ENCODE measurements at places on chromosomes 2 and 18. TPM values are rescaled to one million over a fixed set of nuclear protein-coding genes. Genes with fewer than 3 reads are reported as not detected.
A peak's percentile ranks its signal among the peaks of the same experiment; 100 is the strongest.

DNA sequence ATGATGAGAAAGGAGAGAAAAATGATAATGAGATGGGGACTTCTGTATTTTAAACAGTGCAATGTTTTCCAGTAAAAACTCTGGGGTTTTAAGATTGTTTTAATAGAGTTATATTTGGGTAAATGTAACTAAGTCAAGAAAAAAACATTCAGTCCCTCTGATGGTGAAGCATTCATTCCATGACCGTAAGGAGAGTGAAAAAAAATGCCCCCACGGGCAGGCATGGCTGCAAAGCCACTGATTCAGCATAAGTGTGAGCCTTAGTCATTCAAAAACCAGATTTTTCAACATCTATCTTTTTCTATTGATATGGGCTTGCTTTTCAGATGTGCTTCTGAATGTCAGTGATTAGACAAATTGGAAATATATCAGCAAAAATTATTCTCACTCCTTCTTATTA, 957.8 kb downstream of the SLC4A3 start:
- no peak for DNase-seq

- DNase-seq = no peak
Observed at GRCh38 chr2:96336873-96337272, 1.3 kb downstream of the NCAPH start.

DNA sequence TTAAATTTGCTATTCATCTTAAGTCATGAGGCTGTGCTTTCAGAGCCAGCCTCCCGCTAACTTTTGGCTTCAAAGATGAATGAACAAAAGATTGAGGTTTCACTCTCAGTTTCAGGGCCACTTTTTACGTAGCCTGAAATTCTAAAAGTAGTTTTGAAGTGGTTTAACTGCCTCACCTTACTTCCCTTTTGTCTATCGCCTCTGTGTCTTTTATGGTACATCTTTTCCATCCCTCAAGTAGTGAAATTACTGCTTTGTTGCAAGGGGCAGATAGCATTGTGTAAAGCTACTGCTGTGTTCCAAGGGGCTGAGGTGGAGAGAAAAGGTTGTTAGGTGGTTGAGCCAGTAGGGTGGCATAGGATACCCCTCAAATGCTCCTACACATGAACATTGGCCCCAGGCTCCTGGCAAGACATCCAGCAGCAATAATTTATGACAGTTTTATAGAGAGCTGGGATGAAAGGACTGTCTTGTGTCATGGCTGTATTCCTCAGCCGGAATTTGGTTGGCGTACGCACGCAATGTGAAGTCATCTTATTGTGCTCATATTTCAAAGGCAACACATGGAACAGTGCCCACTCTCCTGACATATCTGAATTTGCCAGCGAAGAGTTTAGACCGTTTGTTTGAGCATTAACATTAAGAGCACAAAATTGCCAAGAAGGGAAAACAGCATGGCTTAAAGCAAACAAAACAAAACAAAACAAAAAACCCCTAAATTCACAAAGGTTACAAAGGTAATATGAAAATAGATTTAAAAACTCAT, 32.2 kb downstream of the QPCT start:
- no peak for DNase-seq

- no peak for DNase-seq
Observed at GRCh38 chr18:10296491-10296890, 157.9 kb upstream of the APCDD1 start.

- no peak for DNase-seq
Observed at GRCh38 chr2:85785027-85785822, 31.4 kb downstream of the ATOH8 start.

GRCh38 chr2:230974096-230974913, 21.6 kb upstream of the SPATA3 start:
- DNase-seq = peak; percentile 38

GRCh38 chr2:241947004-241947350, 77.4 kb downstream of the RTP5 start:
- DNase-seq = no peak

DNA sequence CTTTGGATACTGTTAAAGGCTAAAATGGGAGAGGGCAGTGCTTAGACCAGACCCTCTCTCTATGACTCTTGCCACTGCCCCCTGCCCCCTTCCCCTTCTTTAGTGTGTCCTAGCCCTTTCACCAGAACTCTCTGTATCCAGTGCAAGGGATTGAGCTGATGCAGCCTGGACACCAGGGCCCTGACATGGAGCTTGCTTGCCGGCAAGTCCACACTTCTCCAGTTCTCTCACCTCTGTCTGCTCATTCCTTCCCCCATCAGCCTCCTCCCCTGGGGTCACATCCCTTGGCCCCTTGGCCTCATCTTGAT, 1.5 kb upstream of the WNT6 start:
- no peak for DNase-seq

DNA sequence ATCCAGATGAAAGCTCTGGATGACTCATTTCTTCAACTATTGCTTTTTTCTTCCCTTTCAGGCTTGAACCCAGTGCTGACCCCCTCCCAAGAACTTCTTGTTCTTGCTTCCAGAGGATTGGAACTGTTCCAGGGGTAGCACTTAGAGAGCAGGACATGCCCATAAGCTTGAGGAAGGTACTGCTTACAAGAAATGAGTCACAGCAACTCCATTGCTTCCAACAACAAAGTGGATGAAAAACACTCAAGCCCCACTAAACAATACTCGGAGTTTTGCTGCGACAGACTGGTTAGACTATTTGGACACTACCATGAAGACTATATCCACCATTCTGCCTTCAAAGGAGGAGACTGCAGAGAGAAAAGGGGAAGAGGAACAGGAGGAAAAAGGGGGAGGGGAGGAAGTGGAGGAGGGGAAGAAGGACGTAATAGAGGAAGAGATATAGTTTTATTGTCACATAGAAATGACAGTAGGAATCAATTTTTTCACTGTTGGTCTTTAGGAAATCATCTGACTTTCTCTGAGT, 1.6 kb upstream of the EPC2 start:
- no peak for DNase-seq

- no peak for DNase-seq
Observed at GRCh38 chr2:218983263-218983933, 1.6 kb downstream of the FEV start.

GRCh38 chr2:31522786-31523185, 58.0 kb downstream of the SRD5A2 start:
- DNase-seq = no peak

DNA sequence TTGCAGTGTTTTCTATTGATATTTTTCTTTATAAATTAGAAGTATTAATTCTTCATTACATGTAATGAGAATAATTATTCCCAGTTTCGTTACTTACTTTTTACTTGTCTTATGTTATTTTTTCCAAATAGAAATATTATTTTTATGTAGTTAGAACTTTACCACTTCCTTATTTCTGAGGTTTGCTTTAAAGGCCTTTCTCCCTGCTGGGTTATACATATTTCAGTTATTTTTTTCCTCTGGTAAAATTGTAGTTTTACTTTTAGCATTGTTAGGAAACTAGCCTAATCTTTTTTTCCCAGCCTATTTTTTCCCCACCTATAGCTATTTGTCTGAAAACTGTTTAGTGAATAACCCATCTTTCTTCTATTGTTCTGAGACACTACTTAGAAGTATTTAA, 17.1 kb downstream of the RNF144A start:
- no peak for DNase-seq

TNFAIP6 gene
- not detected for total RNA-seq

TWIST2 gene
- 1.9 TPM for total RNA-seq
